Activated naive CD4-positive, alpha-beta T cell treated with anti-CD3 and anti-CD28 coated beads, Interleukin-2, amount 50 U/mL, for 72 hours (primary cell): ENCODE measurements at places on chromosomes 6 and 20. TPM values are rescaled to one million over a fixed set of nuclear protein-coding genes. Genes with fewer than 3 reads are reported as not detected.

- DNase-seq: no peak
Measured at GRCh38 chr6:132122871-132123270, 171.7 kb upstream of the CCN2 start.

GRCh38 chr6:169409742-169410312 lies 156.2 kb upstream of the THBS2 start:
- no peak for DNase-seq

- no peak for DNase-seq
Measured at GRCh38 chr20:23207826-23208540, 121.9 kb upstream of the CD93 start.

- no peak for DNase-seq
Measured at GRCh38 chr20:57702091-57702490, 7.7 kb downstream of the PMEPA1 start.

- no peak for DNase-seq
Measured at GRCh38 chr6:155530219-155530834, 74.7 kb upstream of the NOX3 start.

- no peak for DNase-seq
Measured at GRCh38 chr20:53894707-53895384, 175.5 kb downstream of the BCAS1 start.

Gene PAK5
- not detected for total RNA-seq
